ENCODE measurements at places on chromosomes 3 and 15. TPM values are rescaled to one million over a fixed set of nuclear protein-coding genes. Genes with fewer than 3 reads are reported as not detected.

GPR160 gene
- total RNA-seq: 13.3 TPM

GABRR3 gene
- total RNA-seq: not detected

EPHA6 gene
- total RNA-seq: 0.13 TPM

DUOX2 gene
- not detected for total RNA-seq

PPP1R14D gene
- not detected for total RNA-seq

CPNE9 gene
- not detected for total RNA-seq

DUOXA2 gene
- total RNA-seq: not detected

ACOX2 gene
- 4.9 TPM for total RNA-seq

ERICH6 gene
- total RNA-seq: not detected

FRMD4B gene
- total RNA-seq: 34.6 TPM

SERPINI2 gene
- not detected for total RNA-seq

GALNT15 gene
- total RNA-seq: 113 TPM
